NCI-H2081 treated with DMSO at 0.1 percent for 48 hours (cell line): ENCODE measurements at places on chromosomes 1 and 21.

DNA sequence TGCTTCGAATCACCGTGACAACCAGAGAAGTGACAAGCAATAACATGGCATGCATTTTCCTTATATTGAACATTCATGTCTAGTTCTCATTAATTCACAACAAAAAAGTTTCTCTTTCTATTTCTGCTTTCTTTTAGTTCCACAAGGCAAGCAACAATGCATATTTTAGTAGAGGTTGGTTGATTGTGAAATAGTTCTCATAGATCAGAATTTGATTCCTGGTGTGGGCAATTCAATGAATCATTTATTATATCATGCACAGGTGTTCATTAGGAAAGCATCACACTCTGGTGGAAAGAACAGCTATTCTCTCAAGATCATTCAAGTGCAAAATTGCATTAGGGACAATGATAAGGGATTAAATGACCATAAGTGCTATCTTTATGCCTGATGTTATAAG lies 980.9 kb downstream of the BRINP3 start:
- no peak for DNase-seq

GRCh38 chr1:159996653-159997052 lies 35.1 kb downstream of the PIGM start:
- DNase-seq, result no peak

GRCh38 chr1:204314171-204314892 lies 45.4 kb downstream of the PLEKHA6 start:
- DNase-seq, result peak; percentile 58

GRCh38 chr1:8077602-8078001 lies 51.5 kb upstream of the ERRFI1 start:
- DNase-seq, result no peak

- no peak for DNase-seq
Measured at GRCh38 chr21:31502537-31503143, 156.9 kb upstream of the SOD1 start.

GRCh38 chr1:204376919-204377799 lies 17.4 kb upstream of the PLEKHA6 start:
- no peak for DNase-seq

DNA sequence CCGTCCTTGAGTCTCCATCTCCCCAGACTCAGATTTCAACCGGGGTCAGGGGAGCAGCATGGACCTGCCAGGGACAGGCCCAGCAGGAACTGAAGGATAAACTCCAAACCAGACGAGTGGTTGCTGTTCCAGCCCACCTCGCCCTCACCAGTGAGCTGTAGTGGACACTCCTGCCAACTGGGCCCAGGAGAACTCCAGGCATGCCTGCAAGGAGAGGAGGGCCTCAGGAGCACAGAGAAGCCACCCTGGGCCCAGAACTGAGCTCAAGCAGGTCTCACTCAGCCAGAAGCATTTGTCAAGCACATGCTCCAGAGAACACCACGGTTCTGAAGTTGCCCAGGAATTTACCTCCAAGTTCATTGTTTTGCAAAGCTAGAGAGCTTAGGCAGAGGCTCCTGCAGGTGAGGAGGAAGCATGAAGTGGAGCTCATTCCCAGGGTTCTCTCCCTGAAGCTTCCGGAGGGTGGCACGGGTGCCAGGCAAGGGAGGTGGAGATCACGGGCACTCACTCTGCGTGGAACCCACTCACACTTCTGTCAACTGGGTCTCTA lies 61.0 kb downstream of the MATN1 start:
- DNase-seq, result no peak

- DNase-seq, result no peak
Measured at GRCh38 chr21:26920055-26920454, 46.8 kb downstream of the ADAMTS5 start.

- no peak for DNase-seq
Measured at GRCh38 chr1:54608566-54609230, 14.6 kb downstream of the FAM151A start.

DNA sequence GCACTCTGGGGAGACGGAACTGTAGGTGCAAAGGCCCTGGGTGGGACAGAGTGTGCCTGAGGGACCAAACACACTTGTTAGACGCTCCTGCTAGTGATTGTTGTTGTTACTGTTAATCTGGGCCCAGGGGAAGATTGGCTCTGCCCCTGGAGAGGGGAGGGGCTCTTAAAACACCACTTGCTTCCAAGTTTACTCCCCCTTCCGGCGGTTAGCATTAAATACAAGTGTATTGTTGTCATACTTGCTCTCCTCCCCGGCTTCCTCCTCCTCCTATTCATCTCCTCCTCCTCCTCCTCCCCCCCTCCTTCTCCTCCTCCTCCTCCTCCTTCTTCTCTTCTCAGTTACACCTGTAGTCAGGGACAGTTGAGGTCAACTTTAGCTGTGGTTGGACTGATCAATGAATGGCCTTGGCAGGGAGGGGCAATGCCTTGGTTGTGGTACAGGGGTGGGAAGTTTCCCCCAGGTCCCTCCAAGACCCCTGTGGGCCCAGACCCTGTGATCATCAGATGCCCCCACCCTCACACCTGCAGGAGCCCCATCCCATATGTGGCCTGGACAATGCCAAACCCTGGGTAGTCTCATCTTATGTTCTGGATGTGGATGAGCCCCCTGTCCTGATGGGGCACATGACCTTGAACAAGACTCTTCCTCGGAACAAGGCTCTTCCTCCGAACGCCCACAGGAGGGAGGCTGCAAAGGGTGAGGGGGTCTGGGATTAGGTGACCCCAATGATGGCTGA lies 217.3 kb downstream of the PTPRU start:
- DNase-seq, result no peak

DNA sequence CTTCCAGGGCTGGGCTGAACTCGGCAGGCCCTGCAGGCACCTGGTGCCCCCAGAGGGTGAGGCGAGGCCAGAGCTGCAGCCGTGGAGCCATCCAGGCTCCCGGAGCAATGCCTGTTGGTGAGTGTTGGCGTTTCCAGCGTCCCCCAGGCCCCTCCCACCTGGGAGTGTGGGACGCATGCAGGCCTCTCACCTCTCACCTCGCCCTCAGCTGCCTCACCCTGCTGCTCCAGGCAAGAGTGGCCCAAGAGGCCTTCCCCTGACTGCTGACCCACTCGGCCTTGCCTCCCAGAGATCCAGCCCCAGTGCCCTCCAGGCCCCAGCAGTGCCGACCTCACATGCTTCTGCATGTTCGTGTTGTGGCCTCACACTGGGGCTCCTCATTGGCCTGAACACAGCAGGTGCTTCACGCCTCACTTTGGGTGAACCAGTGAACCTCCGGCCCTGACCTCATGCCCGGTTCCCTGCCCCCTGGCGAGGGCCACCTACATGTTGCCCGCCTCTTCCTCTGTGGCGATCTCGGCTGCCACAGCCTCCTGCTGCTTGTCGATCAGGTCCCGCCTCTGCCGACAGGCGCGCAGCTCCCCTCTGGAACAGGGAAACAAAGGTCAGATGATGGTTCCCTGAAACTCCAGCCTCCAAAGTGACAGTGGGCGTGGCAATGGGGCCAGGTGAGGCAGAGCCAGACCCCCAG lies 17.0 kb downstream of the CFAP74 start:
- DNase-seq, result no peak

DNA sequence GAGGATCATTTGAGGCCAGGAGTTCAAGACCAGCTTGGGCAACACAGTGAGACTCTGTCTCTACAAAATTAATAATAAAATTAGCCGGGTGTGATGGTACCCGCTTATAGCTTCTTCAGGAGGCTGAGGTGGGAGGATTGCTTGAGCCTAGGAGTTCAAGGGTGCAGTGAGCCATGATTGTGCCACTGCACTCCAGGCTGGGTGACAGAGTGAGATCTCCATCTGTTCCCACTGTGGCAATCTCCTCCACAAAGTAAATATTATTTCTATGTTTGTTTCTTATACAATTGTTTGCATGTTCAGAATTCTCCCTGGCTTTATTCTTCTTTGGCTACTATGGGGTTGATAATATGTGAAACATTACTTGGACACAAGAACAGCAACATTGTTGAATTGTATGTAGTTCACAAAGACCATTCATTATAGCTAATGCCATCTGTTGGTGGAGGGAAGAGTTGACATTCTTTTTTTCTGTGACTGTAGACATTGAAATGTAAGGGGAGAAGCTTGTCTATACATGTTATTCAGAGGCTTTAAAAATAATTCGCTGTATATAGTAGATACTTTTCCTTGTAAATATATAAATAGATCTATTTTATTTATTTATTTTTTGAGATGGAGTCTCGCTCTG lies 47.8 kb upstream of the SRSF10 start:
- no peak for DNase-seq

DNA sequence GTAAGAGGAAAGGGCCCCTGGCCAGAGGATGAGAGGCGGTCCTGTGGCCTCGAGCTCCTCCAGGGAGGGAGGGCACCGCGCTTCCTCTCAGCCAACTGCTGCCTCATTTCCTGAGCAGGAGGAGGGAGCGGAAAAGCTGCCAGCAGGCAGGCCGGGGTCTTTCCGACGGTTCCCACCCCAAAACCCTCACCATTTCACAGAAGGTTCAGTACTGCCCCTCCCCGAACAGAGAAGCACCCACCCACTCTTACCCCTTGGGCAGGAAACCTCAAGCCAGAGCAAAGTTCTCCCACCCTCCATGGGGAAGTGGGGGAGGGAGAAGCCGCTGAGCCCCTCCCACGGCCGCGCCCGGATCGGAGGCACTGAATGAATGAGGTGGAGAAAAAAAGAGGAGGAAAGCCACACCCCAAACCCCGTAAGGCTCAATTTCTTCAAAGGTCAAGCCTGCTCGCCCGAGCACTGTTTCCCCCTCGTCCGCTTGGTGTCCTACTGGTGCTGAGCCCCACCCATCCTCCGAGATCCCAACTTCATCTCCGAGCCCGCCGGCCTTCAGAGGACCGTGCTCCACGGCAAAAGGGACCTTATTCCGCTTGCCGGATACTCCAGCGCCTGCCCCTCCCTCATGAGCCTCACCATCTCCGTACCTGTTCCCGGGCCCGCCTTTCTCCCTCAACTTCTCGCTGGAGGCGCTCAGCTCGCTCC lies 9.4 kb downstream of the TPM3 start:
- no peak for DNase-seq

DNA sequence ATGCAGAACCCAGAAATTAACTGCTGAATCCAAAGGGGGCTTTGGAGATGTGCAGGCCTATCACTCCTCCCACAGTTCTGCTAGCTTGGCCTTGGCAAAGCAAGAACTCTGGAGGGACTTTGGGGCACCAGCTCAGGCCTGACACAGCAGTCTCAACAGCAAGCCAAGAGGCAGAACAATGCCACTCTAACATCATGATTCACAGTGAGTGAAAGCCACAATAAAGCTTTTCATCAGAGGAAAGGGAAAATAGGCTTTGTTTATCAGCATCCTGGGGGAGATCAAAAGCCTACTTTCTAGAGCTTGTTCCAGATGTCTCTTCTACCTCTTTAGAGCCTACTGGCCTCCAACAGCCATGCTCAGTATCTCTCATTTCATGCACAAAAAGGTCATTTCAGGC lies 283.4 kb downstream of the KCNH1 start:
- DNase-seq, result no peak

DNA sequence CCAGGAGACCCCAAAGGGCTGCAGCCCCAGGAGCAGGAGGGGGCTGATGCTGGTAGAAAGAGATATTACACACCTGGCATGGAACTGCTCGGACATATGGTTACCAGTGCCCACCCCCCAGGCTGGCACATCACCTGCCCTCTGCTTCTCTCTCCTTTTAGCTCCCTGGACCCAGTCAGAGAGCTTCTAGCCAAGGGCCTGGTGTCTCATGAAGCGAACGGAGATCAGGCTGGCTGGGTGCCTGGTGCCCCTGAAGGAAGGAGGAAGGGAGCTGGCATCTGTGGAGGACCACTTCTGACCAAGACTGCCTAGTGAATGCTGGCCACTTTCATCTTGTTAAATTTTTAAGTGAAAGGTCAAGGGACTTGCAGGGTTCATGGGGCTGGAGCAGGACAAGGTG lies 53.1 kb downstream of the FOXO6 start:
- no peak for DNase-seq

DNA sequence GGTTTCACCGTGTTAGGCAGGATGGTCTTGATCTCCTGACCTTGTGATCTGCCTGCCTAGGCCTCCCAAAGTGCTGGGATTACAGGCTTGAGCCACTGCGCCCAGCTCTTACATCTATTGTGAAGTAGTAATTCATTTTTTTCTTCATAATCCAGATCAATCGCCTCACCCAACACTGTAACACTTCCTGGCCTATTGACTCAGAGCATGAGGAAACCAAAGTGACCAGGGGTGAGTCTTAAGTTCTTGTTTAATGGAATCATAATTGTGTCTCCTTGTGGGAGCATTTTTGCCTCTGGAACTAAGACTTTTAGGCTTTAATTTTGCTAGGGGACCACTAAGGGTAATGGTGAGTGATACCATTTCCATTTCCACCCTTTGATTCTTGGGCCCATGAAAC lies 27.4 kb downstream of the TNFSF18 start:
- DNase-seq, result no peak

DNA sequence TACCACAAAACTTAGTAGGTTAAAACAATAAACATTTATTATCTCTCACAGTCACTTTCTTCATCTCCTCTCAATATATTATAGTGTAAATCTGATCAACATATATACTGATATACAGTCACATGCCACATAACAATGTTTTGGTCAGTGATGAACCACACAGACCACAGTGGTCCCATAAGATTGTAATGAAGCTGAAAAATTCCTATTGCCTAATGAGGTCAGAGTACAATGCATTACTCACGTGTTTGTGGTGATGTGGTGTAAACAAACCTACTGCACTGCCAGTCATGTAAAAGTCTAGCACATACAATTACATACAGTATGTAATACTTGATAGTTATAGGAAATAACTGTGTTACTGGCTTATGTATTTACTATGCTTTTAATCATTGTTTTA lies 30.1 kb downstream of the OLFML3 start:
- no peak for DNase-seq

DNA sequence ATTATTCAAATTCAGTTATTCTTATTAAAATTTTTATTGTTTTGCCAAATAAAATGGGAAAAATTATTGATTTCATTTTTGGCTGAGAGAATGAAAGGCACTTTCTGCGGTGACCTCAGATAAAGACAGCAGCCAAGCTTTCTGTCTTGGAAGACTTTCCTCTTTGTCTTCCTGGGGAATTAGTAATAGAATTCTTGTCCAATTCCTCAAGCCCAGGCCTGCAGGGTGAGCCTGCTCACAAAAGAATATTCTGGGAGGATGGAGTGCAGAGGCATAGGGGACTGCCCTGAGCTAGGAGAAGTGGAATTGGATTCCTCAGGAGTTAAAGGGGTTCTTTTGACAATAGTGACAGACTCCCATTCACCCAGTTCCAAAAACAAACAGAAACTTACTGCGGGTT lies 614.5 kb upstream of the ADGRL2 start:
- DNase-seq, result no peak

DNA sequence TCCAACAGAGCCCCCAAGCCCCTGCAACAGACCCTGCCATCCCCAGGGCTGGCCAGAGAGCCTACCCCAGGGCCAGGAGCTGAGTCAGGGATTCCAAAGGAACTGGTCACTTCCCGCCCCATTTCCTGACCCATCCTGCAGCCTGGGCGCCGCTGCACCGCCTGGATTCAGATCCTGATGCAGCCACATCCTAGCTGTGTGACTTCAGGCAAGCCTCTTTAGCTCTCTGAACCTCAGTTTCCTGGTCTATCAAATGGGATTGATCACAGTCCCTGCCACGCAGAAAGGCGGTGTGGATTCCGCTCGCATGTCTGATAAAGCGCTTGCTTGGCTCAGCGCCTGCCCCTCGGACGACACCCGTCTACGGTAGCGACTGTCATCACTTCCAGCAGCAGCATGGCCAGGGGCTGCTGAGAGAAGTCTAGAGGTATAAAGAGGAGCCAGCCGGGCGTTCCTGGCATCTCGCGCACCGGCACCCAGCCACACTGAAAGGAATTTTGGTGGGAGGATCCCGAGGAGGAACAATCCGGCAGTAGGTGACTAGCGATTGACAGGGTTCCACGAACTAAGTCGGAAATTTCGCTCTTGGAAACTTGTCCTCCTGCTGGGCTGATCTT lies 10.1 kb downstream of the EPHA2 start:
- DNase-seq, result no peak

GRCh38 chr1:65344171-65344814 lies 35.0 kb downstream of the DNAJC6 start:
- no peak for DNase-seq
